ENCODE measurements at places on chromosomes 3 and 15.

GRCh38 chr3:179608931-179609720 is 4.5 kb downstream of the NDUFB5 start:
- no peak for DNase-seq

GRCh38 chr3:82163907-82164520 is 402.6 kb upstream of the GBE1 start:
- DNase-seq = no peak

GRCh38 chr3:138114988-138115971 is at the start of gene DZIP1L:
Gene DZIP1L, minus strand, starts transcription at chr3:138115608. Its CDS starts 11,637 bp downstream, at chr3:138103971.
- DNase-seq = peak; percentile 41

DNA sequence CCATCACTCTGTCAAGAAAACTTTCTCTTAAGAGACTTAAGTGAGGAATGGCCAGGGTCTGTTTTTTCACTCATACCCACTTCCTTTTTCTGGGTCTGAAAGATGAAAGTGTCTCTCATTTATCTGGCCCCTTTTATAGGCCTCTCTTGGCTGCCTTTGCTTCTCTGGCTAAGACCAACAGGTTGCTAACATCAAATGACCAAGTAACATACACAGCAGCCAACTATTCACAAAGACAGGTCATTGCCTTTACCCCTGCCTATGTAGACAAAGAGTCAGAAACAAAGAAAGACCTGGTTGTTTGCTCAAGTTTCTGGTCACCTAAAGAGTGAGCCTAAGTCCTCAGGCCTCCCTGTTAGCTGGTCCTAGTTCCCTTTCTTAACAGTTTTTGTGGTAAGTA is 24.0 kb upstream of the CSTA start:
- no peak for DNase-seq

- no peak for DNase-seq
Measured at GRCh38 chr15:34652726-34653033, 69.2 kb upstream of the GOLGA8B start.

- DNase-seq = no peak
Measured at GRCh38 chr3:61422945-61423673, 138.3 kb upstream of the PTPRG start.

DNA sequence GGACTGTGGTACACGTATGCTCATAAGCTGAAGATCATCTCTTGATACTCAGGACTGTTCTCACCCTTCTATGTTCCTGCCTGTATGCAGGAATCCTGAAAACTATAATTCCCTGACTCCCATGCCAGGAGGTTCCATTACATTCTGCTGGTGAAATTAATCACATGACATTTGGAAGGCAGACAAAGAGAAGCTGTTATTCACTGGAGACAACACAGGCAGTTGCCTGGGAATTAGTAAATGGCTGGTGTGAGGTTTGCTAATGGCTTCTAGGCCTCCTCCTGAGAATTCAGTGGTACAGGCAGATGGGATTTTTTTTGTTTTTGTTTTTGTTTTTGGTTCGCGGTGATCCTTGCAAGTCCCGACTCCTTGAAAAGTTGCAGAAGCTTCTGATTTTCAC is 91.4 kb downstream of the CTNNB1 start:
- DNase-seq = peak; percentile 11

DNA sequence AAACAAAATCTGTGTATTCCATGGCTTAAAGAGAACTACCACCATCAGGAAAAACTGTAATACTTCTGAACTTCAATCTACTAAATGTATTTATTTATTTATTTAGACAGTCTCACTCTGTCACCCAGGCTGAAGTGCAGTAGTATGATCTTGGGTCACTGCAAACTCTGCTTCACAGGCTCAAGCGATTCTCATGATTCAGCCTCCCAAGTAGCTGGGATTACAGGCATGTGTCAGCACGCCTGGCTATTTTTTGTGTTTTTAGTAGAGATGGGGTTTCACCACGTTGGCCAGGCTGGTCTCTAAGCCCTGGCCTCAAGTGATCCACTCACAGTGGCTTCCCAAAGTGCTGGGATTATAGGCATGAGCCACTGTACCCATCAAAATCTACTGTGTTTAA is 202.3 kb upstream of the POU1F1 start:
- DNase-seq = no peak

DNA sequence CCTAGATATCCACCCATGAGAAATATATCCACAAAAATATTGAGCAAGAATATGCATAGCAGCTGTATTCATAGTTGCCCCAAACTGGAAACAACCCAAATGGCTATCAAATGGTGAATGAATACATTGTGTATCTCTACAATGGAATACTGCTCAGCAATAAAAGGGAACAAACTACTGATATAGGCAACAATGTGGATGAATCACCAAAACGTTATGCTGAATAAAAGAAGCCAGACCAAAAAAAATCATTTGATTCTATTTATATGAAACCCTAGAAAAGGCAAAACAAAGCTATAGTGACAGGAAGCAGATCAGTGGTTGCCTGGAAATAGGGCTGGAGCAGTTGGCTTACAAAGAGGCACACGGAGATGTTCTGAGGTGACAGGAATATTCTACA is 15.5 kb upstream of the CMTM7 start:
- DNase-seq = no peak

GRCh38 chr3:86056962-86057361 is 934.0 kb downstream of the VGLL3 start:
- DNase-seq = no peak

DNA sequence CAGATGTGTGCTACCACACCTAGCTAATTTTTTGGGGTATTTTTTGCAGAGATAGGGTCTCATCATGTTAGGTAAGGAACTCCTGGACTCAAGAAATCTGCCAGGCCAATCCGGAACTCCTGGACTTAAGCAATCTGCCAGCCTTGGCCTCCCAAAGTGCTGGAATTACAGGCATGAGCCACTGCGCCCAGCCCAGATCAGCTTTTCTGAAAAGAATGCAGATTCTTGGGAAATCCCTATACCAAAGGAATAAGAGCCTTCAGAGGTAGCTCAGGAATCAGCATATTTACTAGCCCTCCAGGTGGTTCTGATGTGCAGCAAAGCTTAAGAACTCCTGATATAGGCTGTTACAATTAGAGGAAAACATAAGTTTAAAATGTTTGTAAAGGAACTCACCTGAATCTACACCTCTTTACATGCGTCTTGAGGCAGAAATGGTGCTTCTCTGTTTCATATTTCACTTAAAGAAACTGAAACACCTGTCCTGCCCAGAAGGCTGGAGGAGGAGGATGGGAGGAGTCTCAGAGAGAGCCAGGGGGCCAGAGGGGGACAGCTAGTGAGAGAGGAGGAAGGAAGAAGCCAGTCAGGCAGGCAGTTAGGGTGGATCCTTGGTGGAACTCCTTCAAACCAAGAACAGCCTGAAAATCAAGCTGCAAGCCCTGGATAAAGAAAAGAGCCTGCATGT is at the start of gene XCR1:
Gene XCR1, minus strand, starts transcription at position 463 of the 685 bp plus-strand sequence. CDS start 5,536 bp downstream, outside the sequence.
- no peak for DNase-seq

- no peak for DNase-seq
Measured at GRCh38 chr3:127452321-127452821, 138.2 kb downstream of the TPRA1 start.

DNA sequence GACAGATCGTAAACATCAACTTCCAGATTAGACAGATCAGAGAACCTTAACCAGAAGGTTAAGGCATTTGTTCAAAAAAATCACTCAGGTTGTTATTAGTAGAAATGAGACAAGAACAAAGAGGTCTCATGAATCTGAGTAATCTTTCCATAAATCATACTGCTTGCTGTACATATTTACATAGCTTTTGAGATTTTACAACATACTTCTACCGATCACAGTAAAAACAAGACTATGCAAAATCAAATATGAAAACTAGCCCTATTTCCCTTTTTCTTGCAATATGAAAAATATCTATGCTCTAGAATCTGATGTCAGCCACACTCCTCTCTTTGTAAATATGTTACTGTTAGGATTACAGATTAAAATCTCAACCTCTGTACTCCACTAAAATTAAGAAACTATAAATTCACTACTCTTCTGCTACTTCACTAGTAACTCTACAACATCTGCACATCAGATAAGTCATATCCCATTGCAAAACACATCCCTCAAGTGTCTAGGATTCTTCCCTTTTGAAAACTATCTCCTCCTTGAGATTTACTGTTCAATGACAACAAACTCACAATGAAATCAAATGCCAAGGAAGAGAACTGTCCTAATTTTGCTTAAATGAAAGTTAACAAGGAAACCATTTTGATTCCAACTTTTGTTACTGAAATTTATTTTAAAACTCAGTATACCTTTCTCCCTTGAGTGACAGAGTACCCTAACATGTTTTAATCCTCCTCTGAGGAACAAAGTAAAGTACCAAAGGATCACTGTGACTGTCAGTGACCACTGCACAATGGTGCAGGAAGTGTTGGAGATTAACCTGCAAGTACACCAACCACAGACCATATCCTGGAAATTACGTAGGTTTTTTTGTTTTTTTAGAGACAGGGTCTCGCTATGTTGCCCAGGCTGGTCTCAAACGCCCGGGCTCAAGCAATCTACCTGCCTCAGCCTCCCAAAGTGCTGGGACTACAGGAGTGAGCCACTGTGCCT is 12.8 kb downstream of the DCUN1D1 start:
- no peak for DNase-seq

GRCh38 chr15:31216215-31216911 is 110.3 kb upstream of the KLF13 start:
- peak; percentile 30 for DNase-seq

DNA sequence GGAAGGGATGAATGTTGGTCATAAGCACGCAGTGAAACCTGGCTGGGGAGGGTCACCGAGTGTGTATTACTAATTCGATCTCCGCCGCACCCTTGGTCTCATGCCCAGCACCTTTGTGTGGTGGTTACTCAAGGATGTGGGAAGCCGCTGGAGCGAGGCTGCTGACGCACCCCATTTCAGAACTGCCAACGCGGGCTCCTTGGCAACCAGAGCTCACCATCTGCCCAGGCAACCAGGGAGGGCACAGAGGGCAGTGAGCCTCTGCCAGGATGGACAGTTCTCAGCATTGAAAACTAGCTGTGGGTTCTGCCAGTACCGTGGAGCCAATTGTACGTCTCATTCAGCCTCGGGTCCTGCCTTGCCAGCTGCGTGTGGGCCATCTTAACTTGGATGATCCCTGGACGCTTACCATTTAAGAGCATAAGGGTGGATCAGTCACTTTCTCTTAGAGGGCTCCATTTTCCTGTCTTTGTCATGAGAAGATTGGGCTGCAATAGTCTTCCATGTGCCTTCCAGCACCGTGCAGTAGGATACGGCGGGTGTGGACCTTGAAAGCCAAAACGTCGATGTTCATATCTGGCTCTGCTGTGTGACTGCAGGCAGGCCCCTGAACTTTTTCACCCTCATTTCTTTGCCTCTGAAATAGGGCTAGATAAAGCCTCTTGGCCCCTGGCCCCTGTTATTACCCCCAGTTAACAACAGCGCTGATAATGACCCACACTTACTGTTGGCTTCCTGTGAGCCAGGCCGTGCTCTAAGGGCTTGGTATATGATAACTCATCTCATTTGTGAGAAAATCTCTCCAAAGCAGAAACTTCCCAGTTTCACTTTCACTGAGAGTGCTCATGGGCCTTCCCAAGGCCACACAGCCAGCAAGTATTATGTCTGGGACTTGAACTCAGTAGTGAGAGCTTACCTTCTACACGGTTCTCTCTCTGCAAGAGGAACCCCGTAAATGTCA is 238.8 kb downstream of the OPA1 start:
- DNase-seq = peak; percentile 78

DNA sequence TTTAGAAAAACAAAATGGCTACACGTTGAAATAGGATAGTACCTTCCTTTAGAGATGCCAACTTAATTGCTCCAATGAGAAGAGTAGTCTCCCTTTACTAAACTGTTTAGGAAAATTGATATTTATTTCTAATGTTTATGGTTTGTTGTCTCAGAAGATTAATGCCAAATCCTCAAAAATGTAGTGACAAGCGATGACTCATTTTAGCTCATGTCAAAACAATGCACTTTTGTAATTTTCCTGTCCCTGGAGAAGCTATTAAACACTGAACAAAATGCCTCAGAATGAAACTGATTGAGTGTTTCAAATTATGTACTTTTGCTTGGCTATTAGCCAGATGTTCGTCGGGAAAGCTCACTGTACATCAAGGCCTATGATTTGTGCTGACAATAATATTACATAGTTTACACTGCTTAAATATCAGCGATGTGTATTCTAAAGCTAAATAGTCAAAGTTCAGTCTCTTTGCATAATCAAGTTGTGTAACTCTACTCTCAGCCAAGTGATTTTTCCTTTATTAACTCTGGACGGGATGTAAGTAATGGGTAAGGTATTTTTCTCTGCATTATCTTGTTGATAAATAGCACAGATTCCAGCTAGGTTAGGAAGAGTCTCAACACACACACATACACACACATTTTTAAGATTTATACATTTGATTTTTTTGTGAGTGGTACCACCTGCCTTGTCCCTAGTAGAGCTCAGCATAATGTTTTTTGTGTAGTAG is 83.7 kb downstream of the CMSS1 start:
- DNase-seq = no peak

GRCh38 chr15:91891788-91892345 is 38.4 kb downstream of the SLCO3A1 start:
- DNase-seq = no peak

DNA sequence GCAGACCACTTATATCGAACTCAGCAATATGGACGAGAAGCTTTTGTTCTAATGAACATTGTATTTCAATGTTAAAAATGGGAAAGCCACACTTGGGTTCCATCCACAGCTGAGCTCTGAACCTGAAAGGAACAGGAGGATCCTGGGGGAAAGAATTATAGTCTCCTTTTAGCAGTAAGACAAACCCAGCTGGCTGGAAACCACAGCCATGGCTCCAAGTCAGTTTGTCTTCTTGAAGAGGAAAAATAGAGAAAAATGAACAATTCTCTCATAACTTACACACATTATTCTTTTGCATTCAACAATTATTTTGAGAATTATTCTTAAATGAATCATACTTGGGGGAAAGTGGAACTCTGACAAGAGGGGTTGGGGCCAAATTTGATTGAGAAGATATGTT is 149.2 kb upstream of the VEPH1 start:
- DNase-seq = no peak

DNA sequence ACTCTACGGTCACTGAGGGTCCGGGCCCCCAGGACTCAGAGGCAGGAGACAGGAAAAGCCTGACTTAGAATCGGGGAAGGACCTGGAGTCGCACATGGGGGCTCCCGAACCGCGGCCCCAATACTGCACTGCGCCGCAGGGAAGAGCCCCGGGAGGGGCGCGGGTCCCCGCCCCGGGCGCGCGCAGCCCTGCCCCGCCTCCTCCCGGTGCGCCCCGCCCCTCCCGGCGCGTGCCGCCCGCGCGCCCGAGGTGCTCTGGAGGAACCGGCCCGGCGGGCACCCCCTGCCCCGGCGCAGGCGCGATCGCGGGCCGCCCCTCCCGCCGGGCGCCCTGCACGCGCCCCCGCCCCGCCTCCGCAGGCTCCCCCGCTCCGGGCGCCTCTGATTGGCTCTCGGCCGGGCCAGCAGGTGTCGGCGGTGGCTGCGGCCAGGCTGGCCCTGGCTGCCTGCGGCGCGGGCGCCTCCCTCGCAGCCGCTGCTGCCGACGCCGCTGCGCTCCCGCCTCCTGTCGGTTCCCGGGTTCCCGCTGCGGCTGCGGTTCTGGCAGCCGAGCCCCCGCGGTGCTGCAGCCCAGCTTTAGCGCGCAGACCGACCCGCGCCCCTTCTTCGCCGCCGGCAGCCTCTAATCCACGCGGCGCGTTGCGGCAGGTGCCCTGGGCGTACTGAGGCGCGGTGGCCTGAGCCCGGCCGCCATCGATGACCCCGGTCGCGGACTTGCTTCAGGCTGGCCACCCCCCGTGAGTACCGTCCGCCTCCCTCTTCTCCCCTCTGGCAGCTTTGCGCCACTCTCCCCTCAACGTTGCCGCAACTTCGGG is at the start of gene MYRIP:
Gene MYRIP, plus strand, starts transcription at position 429 of the 814 bp plus-strand sequence. CDS start 91,208 bp downstream, outside the sequence.
- DNase-seq = peak; percentile 72

- DNase-seq = no peak
Measured at GRCh38 chr3:13588993-13589392, 40.1 kb downstream of the FBLN2 start.

GRCh38 chr3:170296703-170297102 is 60.8 kb upstream of the SKIL start:
- DNase-seq = no peak

GRCh38 chr3:124529826-124530571 is 200.3 kb upstream of the UMPS start:
- DNase-seq = peak; percentile 46

Measured in midbrain (tissue), 1 donor.